ENCODE measurements at places on chromosomes 7 and 10.

DNA sequence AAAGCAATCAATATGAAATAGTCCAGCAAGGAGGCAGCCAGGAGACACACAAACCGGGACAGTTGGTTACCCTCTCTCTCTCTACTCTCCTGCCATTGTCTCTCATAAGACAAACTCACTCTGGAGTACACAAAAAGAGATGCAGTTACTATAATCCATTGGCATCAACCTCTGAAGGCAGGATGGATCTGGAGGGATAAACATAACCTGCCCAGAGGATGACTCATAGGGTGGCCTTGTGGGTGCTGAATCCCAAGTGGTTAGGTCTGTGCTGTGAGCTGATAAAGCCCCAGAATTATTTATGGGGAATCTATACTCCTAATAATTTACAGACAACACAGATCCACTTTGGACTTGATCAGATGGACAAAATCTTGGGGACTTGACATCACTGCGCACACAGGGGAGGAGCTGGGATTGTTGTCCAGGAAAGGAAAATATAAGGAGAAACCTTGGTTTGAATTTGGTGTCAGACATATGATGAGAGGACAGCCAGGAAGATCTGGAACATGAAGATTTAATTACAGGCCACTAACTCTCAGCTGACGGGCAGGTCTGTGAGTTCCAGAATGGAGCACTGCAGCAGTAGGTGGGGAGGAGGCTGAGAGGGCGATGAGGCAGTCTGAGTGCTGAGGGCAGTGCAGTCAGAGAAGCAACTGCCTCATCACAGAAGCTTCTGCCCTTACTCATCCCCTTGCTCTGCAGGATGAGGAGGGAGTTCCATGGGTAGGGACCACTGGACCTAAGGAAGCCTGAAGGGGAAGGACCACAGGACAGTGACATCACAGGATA lies 113.9 kb upstream of the PRSS58 start:
- DNase-seq = no peak

DNA sequence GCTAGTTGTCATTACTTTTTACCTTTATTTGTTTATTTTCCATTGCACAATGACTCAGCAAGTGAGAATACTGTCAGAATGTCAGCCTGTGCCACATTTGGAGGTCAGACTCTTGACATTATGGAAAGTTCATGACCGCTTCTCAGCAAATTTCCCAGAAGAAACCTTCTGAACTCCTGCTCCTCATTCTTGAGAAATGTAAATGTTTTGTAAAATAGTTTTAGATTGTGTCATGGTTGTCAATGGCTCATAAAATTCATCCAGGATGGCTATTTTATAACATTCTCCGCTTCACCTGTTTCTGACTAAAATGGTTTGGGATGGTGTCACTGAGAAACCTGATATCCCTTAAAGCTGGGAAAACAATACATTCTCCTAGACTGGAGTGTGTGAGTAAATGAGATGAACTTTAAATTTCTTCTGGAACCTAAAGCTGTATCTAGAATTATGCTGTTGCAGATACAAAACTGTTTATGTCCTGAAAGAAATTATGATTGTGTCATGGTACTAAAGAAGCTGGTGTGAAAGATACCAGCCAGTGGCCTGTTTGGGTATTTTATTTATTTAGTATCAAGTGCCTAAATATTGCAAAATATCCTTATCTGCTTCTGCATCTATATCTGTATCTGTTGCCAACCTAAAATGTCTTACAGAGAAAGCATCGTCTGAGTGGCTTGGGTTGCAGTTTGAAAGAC lies 671.7 kb downstream of the GATA3 start:
- no peak for DNase-seq

DNA sequence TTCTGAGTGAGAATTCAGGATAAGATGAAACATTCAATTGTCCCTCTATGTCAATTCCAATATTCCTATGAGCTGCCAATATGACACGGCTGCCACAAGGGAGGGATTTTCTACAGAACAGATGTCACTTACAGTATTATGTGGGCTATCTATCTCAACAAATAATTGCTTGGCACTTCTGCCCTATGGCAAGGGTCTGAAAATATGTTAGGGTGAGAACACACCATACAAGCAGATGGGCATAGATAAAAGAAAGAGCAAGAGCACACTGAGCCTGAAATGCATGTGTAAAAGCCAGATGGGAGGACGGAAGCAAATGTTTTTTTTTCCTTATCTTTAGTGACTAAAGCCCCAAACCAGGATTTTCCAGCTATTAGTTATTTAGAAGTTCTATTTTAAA lies 70.1 kb upstream of the TFEC start:
- no peak for DNase-seq

GRCh38 chr7:56811081-56811480 lies 321.2 kb downstream of the ZNF479 start:
- DNase-seq = no peak

DNA sequence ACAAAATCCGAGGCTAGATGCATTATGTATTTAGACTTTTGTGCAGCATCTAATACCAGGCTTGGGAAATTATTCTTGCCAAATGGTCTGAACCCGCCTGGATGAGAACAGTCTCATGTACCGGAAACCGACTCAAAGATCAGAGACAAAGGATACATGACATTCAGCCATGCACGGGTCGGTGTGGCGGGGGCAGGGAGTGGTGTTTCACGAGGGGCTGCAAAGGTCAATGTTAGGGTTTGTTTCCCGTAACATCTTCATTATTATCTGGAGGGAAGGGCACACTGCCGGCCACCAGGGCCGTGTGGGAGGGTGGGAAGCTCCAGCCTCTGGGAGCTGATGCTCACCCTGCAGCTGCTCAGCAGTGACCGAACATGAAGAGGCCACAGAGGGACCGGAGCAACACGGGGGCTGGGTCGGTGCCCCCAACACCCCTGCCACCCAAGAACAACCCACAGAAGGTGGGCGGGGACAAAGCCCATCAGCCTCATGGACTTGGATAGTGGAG lies 23.1 kb downstream of the CNPY1 start:
- DNase-seq = no peak

DNA sequence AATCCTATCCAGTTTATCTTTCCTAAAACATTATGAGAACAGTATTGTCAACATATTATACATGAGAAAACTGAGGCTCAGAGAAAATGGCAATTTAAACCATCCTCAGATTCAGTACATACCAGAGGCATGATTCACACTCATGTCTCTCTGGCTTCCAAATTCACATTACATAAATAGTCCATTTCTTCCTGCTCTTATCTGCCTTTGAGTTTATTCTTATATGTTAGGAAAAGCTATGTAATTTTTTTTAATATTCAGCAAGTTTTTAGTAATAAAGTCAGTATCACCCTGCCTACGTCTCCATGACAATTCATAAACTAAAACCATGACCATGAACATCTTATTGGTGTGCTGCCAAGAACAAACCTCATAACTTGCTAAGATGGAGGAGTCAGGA lies 1260.2 kb upstream of the SORCS1 start:
- no peak for DNase-seq

DNA sequence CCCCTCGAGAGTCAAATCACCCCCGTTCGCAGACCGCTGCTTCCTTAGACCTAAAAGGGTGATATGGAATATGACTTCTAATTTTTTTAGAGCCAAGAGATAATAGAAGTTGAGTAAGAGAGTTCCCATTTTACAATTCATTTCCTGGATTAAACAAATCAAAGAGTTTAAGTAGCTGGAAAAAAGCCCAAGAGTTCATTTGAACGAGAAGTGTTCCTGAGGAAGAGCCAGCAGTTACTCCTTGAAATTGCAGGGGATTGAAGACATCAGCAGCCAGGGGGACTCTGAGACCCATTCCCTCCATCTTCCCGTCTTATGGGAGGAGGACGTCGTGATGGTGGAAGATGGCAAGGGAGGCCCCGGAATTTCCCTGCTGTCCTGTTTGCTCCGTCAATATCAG lies 277.0 kb downstream of the WDR11 start:
- no peak for DNase-seq

DNA sequence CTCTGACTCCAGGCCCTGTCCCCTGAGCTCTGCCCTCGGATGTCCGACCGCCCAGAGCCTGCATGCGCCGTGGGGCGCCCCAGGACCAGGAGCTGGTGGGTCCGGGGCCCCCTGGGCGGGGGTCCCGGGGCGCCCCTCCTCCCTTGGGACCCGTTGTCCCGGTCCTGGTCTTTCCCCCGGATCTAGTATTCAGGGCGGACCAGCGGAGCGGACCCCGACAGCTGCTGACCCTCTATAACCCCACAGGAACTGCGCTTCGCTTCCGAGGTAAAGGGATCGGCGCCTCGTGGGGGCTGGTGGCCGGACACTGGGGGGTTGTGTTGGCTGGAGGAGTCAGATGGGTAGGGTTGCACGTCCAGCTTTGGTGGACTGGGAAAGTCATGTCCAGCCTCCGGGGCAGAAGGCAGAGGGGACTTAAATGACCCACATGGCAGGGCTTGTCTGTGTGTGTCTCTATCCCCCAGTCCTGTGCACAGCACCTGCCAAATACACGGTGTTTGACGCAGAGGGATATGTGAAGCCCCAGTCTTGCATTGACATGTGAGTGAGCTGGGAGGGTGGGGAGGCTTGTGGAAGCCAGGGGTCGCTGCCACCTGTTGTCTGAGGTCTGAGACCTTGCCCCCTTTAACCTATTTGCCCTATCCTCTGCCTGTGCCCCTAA lies 520 bp downstream of the MOSPD3 start:
- no peak for DNase-seq
